ENCODE measurements at places on chromosomes 12 and 14.

GRCh38 chr12:115709540-115710011, 567.9 kb downstream of the MED13L start:
- DNase-seq, result no peak

DNA sequence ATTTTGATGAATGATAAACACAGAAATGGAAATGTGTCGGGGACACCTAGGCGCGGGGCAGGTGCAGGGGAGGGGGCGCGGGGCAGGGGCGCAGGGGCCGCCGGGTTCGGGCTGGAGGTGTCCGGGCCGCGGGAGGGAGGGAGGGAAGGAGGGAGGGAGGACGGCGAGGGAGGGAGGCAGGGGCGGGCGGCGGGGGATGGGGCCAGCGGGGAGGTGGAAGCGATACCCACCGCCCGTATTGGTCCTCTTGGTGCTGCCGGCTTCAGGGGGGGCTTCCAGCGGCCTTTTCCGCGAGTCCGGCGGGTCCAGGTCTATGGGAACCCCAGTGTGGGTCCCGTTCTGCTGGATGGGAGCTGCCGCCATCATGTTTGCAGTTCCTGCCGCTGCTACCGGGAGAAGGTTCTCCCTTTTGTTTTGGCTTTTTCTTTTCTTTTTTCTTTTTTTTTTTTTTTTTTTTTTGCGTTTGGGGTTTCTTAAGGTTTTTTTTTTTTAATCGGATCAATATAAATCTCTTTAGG, 703 bp downstream of the NOVA1 start:
- no peak for DNase-seq

GRCh38 chr14:68399971-68400370, 392.9 kb downstream of the ZFP36L1 start:
- no peak for DNase-seq

- DNase-seq, result no peak
Observed at GRCh38 chr12:76714861-76715260, 49.1 kb upstream of the ZDHHC17 start.

DNA sequence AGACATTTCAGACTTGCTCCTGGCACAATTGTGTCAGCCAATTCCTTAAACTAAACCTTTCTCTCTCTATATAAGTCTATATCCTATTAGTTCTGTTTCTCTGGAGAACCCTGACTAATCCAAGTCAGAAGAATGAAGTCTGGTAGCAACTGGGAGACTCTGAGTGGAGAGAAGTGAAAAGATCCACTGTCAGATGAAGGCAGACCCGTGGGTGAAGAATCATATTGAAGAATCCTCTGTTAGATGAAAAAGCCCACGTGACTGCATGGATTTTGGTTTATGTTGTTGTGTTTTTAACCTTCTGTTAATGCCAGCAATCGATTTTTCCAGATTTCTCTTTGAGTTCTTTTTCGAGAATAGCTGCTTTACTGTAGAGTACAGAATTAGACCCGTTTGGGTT, 29.5 kb upstream of the APOLD1 start:
- no peak for DNase-seq

DNA sequence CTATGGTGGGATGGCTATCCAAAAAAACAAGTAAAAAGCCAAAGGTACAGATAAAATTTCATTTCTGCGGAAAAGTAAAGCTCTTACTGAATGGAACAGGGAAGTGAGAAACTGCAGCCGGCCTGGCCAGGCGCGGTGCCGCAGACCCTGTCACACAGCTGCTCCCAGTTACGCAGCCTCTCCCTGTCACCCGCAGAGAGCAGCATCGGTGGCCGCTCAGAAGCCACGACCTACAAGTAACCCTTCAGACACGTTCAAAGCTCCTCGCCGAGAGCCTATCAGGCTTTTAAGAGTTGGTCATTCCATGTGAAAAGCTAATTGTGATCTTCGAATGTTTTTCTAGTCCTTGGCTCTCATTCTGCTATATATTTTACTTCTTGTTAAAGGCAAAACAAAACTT, 11.0 kb upstream of the ANKLE2 start:
- DNase-seq, result no peak

GRCh38 chr14:106372870-106373652, 846.7 kb downstream of the TMEM121 start:
- no peak for DNase-seq

- DNase-seq, result no peak
Observed at GRCh38 chr12:96441816-96442215, 41.6 kb upstream of the CDK17 start.

DNA sequence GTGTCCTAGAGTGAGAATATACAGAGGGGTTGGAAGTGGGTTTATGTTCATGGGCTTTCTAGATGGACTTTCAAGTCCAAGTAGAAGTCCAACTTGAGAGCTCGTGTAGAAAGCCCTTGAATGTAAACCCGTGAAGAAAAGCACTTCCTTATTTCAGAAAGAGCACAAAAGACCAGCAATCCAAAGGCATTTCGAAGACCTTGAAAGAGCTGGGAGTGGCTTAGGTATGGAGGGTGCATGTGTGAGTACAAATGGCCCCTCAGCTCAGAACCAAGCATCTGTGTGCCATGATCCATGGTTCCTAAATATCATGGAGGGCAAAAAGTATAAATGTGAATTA, 160.7 kb downstream of the ETV6 start:
- DNase-seq, result no peak

DNA sequence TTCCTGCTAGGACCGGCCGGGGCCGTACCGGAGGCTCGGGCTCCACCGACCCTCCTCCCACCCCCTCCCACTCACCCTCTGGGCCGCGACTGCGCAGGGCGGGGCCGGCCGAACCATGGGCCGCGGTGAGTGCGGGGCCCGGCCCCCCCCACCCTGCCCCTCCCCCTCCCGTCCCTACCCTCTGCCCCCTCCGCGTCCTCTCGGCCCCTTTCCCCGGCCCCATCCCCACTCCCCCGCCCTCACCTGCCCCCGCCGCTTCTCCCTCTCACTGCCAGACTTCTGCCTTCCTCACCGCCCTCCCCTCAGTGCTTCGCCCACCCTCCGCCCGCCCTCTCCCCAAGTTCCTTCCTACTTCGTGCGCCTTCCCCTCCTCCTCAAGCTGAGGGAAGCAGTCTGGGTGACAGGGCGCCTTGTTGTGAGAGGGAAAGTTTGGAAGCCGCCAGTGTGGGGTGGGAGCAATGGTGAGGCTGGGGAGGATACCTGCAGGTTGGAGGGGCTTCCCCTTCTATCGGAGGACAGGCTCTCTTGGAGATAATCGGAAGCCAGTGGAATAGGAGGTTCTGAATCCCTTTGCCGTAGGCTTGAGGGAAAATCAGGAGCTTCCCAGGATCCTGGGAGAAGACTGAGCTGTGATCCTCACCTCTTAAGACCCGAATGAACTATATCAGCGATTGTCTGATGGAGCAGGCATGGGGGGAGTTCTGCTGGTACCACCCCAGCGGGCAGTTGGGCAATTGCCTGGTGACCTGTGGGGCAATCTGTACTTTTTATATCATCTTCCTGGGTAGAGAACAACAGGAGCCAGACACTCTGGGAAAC, 472 bp downstream of the MBD6 start:
- peak; percentile 49 for DNase-seq

GRCh38 chr12:57093415-57094207, 4.7 kb downstream of the NAB2 start:
- DNase-seq, result peak; percentile 90

All from IMR-90 (cell line).